ENCODE measurements at places on chromosomes 1 and 21.

- DNase-seq = no peak
Observed at GRCh38 chr1:227086636-227087035, 146.5 kb downstream of the COQ8A start.

DNA sequence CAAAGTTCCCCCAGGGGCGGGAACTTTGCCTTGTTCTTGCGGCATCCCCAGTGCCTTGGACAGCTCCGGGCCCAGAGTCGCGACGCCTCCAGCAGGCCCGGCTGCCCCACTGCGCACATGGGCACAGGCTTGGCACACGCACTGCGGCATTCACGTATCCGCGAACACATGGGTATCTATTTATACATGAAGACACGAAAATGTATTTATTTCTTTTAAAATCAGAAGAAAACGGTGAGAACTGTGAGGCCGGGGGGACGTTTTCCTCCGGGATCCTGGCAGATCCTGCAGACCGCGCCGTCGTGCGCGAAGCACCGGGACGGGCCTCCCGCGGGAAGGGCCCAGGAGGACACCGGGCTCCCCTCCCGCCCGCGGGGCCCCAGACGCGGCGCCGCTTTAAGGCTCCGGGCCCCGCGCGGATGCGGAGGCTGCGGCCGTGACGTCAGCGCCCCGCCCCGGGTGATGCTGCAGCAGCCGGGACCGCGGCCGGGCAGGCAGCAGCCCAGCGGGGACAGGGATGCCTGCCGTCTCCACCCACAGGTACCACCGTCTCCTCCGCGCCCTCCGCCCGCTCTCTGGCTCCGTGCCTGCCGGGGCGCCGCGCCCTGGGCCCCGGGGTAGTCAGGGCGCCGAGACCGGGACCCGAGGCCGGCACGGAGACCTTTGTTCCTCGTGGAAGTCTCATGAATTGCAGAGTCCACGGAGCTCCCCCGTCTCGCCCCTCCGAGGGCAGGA lies at the start of gene SLC45A1:
Gene SLC45A1, plus strand, starts transcription at position 468 of the 735 bp plus-strand sequence. CDS start 6,216 bp downstream, outside the sequence.
- peak; percentile 17 for DNase-seq

GRCh38 chr1:7770669-7770996 lies 463 bp upstream of the VAMP3 start:
- DNase-seq = peak; percentile 24

DNA sequence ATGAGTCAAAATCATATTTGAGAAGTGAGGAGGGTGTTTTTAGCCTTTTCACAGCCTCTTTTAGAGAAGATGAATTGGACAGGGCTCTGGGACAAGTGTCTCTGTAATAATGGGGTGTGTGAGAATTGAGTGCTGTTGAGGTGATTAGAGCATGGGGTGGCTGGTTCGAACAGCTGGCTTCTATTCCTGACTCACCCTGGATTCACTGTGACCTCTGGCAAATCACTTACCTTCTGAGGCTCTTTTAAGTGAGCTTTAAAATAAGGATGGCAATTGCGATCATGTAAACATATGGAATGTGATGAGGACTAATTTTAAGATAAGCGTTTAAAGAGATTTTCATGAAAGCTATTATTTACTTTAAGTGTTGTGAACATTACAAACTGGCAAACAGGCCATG lies 243.4 kb downstream of the ADGRL2 start:
- DNase-seq = no peak

GRCh38 chr1:31069392-31069791 lies 3.9 kb upstream of the PUM1 start:
- no peak for DNase-seq

- peak; percentile 26 for DNase-seq
Observed at GRCh38 chr21:42683371-42684108, 30.1 kb downstream of the PDE9A start.

- no peak for DNase-seq
Observed at GRCh38 chr21:44028287-44028659, 16.2 kb downstream of the TRAPPC10 start.

- DNase-seq = no peak
Observed at GRCh38 chr1:50441183-50441582, 17.9 kb upstream of the DMRTA2 start.

DNA sequence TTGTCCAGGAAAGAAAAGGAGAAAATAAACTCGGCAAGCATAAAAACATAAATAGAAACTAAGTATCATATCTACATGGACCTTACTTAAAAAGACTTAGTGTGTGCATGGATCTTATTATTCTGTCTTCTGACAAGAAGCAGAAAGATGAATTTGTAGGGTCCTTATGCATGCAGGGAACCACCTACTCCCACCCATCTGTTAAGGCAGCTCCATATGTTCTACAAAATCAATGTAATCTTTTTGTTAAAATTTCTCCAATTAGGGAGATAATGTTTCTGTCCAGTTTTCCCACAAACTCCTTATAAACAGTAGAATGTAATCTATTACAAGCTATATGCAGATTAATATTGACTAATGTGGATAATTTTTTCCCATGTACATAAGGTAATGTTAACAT lies 13.9 kb upstream of the PTPN14 start:
- DNase-seq = no peak

DNA sequence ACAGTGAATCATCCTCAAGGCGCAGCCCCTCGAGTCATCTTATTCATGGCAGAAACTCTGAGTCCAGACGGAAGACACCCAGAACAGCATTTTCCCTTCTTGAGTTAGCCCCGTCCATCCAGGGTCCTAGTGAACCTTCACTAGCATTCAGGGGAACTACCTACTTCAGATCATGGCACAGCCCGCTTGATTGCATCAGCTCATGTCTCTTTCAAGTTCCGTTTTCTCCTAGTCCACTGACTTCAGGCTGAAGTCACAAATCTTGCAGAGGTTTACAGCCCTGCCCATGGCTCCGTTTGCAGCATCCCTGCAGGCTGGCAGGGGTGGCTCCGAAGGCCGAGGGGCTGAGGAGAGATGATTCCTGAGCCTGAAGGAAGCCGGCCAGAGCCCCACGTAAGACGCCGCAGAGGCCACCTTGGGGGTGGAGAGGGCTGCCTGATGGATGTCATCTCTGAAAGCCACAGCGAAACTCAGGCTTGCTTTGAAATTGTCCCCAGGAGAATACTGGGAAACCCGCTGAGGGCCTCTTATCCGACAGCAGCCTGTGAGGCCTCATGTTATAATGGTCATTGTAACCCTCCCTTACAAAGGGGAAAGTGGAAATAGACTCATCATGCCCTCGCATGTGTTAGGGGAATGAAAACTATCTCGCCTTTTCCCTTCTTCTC lies 310.2 kb upstream of the AJAP1 start:
- no peak for DNase-seq

- no peak for DNase-seq
Observed at GRCh38 chr1:228289239-228289849, 81.5 kb downstream of the OBSCN start.

- no peak for DNase-seq
Observed at GRCh38 chr1:22413799-22414198, 37.9 kb upstream of the ZBTB40 start.

DNA sequence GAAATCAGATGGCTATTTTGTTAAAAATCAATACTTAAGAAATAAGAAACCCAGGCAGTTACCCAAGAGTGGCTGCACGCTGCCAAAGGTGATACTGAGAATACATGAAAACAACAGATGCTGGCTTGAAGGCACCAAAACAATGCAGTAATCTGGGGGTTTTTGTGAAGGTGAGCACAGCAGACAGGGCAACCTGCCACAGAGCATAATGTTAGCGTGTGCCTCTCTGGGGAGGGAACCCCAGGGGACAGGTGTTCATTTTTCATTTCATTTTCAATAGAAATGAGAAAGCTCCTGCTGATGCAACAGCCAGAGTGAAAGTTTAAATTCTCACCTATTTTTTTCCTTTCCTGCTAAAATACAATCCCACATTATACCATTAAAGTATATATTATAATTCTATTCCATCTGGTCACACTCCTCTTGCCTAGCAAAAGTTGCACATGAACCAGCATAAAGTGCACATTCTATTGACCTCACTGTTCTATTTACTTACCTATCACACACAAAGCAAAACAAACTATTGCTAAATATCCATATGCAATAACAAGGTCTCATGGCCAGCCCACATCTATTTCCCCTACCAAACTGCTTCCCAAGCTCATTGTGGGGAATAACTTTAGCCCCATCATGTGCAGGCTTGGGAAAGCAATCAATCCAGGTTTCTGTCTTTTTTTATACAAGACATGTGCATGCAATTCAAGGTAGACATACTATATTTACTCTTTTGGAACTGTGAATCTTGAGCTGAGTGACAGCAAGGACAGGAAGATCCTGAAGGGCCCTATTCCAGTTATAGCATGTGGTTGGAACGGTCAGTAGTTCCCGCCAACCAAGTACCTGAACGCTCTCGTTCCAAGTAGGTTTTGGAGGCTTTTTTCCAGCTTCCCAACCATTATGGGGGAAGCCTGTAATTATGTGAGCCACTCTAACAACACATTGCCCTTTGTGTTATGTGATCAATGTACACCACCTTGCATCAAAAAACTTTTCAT lies 173.6 kb downstream of the RERE start:
- DNase-seq = no peak

DNA sequence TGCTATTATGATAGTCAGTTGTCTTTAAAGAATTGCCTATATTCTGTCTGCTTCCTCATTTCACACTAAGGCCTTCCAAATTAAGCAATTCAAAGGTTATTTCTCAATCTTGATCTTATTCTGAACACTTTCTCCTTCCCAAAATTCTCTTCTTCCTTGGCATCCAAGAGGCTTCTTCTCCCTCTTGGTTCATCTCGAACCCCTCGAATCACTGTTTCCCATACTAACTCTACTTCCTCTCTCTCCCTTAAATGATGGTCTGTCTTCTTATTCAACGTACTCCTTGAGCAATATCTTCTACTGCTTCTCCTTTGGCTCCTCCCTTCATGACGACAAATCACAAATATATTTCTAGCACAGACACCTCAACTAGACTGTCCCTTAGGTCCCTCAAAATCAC lies 4.5 kb downstream of the COPA start:
- peak; percentile 85 for DNase-seq

DNA sequence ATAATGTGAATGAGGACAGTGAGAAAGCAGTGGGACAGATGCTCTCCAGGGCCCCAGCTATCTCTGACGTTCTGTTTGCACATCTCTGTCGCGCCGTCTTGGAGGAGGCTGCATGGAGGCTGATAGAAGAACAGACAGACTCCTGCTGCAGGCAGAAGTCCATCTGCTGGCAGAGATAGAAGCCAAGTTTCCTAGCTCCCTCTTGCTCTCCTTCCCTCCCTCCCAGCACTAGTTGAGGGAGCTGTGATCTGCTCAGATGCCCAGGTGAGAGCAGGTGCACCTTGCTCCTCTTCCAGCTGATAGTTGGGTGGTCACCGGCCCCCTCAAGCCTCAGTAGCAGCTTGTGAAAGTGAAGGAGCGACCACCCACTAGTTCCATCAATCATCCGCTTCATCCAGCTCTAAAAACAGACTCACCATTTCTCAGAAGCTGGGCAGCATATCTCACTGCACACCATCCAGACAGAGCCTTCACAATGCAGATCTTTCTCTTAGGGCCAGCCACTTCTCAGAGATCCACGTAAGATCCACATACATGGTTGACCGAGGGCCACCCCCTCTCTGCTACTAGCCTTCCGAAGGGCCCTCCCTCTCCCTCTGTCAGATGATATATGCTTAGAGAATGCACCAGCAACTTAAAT lies 12.9 kb downstream of the LRRN2 start:
- DNase-seq = no peak

- peak; percentile 12 for DNase-seq
Observed at GRCh38 chr1:27296773-27297291, 25.1 kb upstream of the TMEM222 start.

GRCh38 chr1:109502364-109502851 lies 7.1 kb downstream of the AMIGO1 start:
- peak; percentile 16 for DNase-seq

GRCh38 chr21:34520764-34521508 lies 8.9 kb upstream of the KCNE1 start:
- peak; percentile 87 for DNase-seq

GRCh38 chr1:58966917-58967740 lies 183.3 kb upstream of the JUN start:
- DNase-seq = no peak

DNA sequence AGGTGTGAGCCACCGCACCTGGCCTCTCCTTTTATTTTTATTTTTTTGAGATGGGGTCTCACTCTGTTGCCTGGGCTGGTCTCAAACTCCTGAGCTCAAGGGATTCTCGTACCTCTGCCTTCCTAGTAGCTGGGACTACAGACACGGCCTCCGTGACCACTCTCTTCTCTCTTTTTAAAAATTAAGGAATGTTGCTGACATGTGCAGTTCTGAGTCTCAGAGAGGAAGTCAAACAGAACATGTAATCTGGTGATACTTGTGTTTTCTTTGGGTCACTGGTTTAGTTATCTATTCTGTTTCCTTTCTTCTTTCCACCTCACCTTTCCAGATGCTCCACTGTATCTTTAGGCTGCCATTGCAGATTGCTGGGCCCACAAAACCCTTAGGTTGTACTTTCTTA lies 2.7 kb downstream of the WDTC1 start:
- DNase-seq = no peak

DNA sequence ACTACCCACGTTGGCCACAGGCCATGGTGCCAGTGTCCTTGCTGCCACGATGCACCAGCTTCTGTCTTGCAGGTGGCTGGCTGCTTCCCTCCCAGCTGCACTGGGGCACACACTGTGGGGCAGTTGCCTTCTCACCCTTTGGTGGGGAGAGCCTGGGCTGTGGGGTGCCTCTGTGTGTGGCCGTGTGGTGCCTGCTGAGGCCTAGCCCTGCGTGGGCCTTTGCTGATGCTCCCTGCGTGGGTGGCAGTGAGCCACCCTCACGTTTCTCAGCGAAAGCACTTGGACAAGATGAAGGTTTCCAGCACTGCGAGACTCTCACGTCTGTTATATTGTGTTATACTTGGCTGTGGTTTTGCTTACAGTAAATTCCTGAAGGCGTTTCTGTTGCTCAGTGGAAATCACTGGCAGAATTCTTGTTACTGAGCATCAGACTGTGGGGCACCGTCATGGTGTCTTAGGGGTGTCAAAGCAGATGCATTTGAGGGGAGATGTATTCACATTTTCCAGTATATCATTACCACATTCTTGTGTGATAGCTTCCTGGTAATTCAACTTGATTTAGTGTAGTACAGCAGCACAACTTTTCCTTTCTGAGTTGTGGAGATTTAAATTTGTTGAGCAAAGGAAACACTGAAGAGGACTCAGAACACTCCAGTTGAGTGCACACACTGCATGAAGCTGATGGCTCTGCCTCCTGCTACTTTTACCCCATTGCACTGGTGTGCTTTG lies 124.7 kb downstream of the PCBP3 start:
- no peak for DNase-seq

- no peak for DNase-seq
Observed at GRCh38 chr1:216804111-216804510, 80.9 kb upstream of the ESRRG start.

DNA sequence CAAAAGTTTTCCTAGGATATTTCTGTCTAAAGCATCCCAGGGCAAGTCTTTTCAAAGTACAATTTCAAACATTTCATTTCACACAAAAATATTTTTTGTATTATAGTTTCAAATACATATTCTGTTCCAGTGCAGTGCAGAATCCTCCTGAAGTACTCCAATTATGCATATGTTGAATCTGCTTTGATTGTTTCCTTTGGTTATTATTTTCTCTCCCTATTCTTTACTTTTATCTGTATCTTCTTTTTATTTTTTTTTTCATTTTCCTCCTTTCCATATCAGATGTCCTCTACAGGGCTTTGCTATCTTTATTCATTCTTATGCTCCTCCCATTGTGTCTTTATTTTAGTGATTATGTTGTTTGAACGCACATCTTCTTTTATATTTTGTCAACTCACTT lies 274.8 kb downstream of the DPYD start:
- no peak for DNase-seq

GRCh38 chr1:30336550-30337323 lies 386.6 kb downstream of the MATN1 start:
- DNase-seq = no peak

- no peak for DNase-seq
Observed at GRCh38 chr1:41162441-41162840, 79.7 kb downstream of the SCMH1 start.
